Pulmonary artery endothelial cell (primary cell): ENCODE measurements at places on chromosomes 5 and 9. TPM values are rescaled to one million over a fixed set of nuclear protein-coding genes. Genes with fewer than 3 reads are reported as not detected.

PCDHA12 gene
- 0.07 TPM in 1 of 2 replicates, not detected in the other for total RNA-seq

PLPPR1 gene
- 0.25 and 0.26 TPM in 2 replicates for total RNA-seq

TMEM215 gene
- total RNA-seq, result under 0.01 and 0.18 TPM in 2 replicates

ZDHHC11B gene
- total RNA-seq, result not detected in 2 replicates

LCN2 gene
- not detected in 2 replicates for total RNA-seq

CDH18 gene
- not detected in 2 replicates for total RNA-seq

IL5 gene
- total RNA-seq, result not detected in 2 replicates

TMC1 gene
- total RNA-seq, result 0.46 and 0.99 TPM in 2 replicates

ISL1 gene
- total RNA-seq, result not detected in 2 replicates

STPG3 gene
- not detected in 2 replicates for total RNA-seq

MRPS27 gene
- 96.2 and 108 TPM in 2 replicates for total RNA-seq

RMRP gene
- 22,365 and 32,732 TPM in 2 replicates for total RNA-seq

NDFIP1 gene
- 36.8 and 44.9 TPM in 2 replicates for total RNA-seq

ANKRD18B gene
- total RNA-seq, result 3.9 and 4.7 TPM in 2 replicates

RAD50 gene
- total RNA-seq, result 13.1 and 22.9 TPM in 2 replicates

RGMB gene
- 21.4 and 37.2 TPM in 2 replicates for total RNA-seq

FOXD4L5 gene
- total RNA-seq, result 0.11 and 0.13 TPM in 2 replicates

FIBCD1 gene
- total RNA-seq, result not detected in 2 replicates

LCP2 gene
- total RNA-seq, result not detected in 2 replicates

EPB41L4A gene
- total RNA-seq, result 13.4 and 18.3 TPM in 2 replicates

SMIM32 gene
- not detected in 2 replicates for total RNA-seq

GRXCR2 gene
- total RNA-seq, result not detected in 2 replicates

C9orf43 gene
- total RNA-seq, result 0.35 and 0.46 TPM in 2 replicates

EGR1 gene
- total RNA-seq, result 0.73 and 1.2 TPM in 2 replicates

STARD4 gene
- 79.3 and 113 TPM in 2 replicates for total RNA-seq

CDC25C gene
- total RNA-seq, result 6.0 and 15.5 TPM in 2 replicates

RANBP17 gene
- total RNA-seq, result 6.9 and 12.3 TPM in 2 replicates

SAXO1 gene
- under 0.01 TPM in 1 of 2 replicates, not detected in the other for total RNA-seq

BDP1 gene
- total RNA-seq, result 25.8 and 36.6 TPM in 2 replicates

PRRT1B gene
- not detected in 2 replicates for total RNA-seq

C5orf58 gene
- total RNA-seq, result not detected in 2 replicates

NMUR2 gene
- total RNA-seq, result not detected in 2 replicates

MELK gene
- 28.6 and 49.0 TPM in 2 replicates for total RNA-seq

PNPLA7 gene
- total RNA-seq, result 0.20 and 0.53 TPM in 2 replicates

PDLIM4 gene
- 73.2 and 77.6 TPM in 2 replicates for total RNA-seq

ENTREP1 gene
- 1.5 and 3.5 TPM in 2 replicates for total RNA-seq

PHF19 gene
- 40.5 and 94.0 TPM in 2 replicates for total RNA-seq
